ENCODE measurements at places on chromosomes 13 and 19.

- DNase-seq, result no peak
Observed at GRCh38 chr13:18965347-18965855, 216.2 kb downstream of the TUBA3C start.

GRCh38 chr13:77507931-77508776, 27.4 kb upstream of the SCEL start:
- no peak for DNase-seq

GRCh38 chr13:74219566-74219965, 85.4 kb upstream of the KLF12 start:
- DNase-seq, result no peak

DNA sequence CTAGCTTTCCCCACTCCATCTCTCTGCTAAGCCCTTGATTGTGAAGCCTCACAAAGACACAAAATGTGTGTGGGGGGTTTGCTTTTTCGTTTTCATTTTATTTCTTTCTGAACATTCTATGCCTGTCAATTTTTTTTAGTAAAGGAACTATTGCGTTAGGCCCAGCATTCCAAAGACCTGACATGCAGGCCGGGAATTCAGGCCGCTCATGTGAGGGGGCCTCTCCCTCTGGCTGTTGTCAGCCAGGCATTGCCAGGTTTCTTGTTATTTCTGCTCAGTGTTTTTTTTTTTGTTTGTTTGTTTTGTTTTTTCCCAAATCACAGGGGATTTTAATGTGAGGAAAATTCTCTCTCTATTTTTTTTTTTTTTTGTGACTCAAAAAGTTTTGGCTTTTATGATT, 10.3 kb upstream of the MEDAG start:
- DNase-seq, result no peak

GRCh38 chr19:1606138-1606651, 933 bp upstream of the UQCR11 start:
- no peak for DNase-seq

GRCh38 chr13:37598597-37598996, at the start of gene POSTN:
Gene POSTN (minus strand): TSS chr13:37598768. CDS start chr13:37598726, 42 bp downstream.
- DNase-seq, result no peak

DNA sequence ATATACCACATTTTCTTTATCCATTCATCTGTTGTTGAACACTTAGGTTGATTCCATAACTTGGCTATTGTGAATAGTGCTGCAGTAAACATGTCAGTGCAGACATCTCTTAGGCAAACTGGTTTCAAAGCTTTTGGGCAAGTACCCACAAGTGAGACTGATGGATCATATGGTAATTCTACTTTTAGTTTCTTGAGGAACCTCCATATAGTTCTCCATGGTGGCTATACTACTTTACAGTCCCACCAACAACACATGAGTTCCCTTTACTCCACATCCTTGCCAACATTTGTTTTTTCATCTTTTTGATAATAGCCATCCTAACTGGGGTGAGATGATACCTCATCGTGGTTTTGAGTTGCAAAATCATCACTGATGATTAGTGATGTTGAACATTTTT, 8.5 kb downstream of the CYSLTR2 start:
- no peak for DNase-seq

GRCh38 chr13:50616101-50616500, 227.4 kb downstream of the DLEU7 start:
- DNase-seq, result no peak

- DNase-seq, result no peak
Observed at GRCh38 chr19:48483301-48483700, 14.1 kb downstream of the CYTH2 start.

DNA sequence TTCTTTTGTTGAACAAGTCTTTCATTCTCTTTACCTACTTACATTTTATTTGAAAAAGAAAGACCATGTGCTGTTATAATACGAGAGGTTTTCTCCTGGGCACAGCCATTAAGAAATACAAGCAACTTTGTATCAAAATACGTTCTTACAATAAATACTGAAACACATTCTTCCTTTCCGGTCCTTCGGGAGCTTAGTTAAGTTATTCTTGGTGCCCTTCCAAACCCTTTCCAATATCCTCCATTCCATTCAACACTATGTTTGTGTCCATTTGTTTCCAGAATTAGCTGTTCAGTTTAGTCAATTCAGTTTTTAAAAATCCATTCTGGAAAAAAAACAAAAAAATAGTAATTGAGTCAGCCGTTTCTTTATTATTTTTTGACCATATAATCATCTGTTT, 746.8 kb upstream of the SLC10A2 start:
- DNase-seq, result no peak

DNA sequence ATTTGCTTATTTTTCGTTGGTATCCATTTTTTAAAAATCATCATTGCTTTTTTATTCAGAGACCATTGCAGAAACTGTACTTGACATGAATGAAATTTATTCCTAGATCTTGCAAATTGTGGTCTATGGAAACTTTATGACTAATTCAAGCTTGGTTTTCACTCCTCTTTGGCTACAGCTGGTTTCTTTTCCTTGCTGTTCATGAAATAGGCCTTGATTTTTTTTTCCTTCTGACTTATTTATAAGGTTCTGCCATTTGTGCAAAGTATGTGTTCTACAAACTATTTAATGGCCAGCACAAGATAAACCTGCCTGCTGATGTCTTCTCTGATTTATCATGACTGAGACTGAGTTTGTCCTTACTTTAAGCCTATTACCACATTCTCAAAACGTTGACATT, 764.0 kb upstream of the SLITRK5 start:
- no peak for DNase-seq

DNA sequence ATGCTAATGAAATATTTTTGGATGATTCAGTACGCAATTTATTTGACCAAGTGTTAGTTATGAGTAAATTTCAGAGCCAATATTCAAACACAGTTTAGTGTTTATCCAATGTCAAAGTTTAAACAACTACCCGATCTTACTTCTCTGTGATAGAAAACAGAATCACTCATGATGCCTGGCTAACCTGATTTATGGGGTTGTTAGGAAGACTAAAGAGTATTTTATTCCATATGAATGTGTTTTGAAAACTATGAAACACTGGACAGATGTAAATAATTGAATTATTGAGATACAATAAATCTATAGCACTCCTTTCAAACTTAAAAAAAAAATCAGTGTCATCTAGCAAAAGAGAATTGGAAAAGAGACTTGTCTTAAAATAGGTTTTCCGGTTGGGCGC, 1181.8 kb downstream of the EFNB2 start:
- no peak for DNase-seq

- no peak for DNase-seq
Observed at GRCh38 chr13:39776439-39776838, 121.0 kb downstream of the COG6 start.

GRCh38 chr19:15640904-15641597, 354 bp downstream of the CYP4F3 start:
- DNase-seq, result no peak

DNA sequence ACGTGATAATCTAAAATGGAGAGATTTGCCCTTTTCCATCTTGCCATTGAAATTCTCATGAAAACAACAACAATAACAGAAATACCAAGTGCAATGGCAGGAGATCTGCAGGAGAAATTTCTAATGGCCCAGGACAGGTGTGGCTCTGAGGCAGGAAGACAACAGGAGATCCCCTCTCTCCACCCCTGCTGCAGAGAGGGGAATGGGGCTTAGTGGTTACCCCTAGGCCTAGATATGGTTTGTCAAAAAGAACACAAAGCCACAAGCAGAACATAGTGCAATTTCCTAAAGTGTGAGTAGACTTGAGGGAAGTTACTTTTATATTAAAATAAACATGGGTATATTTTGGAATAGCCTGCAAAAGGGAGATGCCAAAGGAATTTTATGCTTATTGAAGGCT, 369.5 kb downstream of the KCNRG start:
- no peak for DNase-seq

GRCh38 chr13:88651531-88651930, 980.4 kb downstream of the SLITRK5 start:
- DNase-seq, result no peak

GRCh38 chr13:103282571-103283450, 216.6 kb upstream of the SLC10A2 start:
- no peak for DNase-seq
